Stimulated activated CD4-positive, alpha-beta T cell treated with anti-CD3 and anti-CD28 coated beads, Interleukin-1b, Interleukin-23, amount 100 ng/mL, for 1 hour (primary cell): ENCODE measurements at places on chromosomes 1 and 21.

- no peak for DNase-seq
Observed at GRCh38 chr1:117275055-117275454, 64.3 kb upstream of the VTCN1 start.

- DNase-seq, result no peak
Observed at GRCh38 chr1:168091063-168091462, 45.7 kb downstream of the GPR161 start.

DNA sequence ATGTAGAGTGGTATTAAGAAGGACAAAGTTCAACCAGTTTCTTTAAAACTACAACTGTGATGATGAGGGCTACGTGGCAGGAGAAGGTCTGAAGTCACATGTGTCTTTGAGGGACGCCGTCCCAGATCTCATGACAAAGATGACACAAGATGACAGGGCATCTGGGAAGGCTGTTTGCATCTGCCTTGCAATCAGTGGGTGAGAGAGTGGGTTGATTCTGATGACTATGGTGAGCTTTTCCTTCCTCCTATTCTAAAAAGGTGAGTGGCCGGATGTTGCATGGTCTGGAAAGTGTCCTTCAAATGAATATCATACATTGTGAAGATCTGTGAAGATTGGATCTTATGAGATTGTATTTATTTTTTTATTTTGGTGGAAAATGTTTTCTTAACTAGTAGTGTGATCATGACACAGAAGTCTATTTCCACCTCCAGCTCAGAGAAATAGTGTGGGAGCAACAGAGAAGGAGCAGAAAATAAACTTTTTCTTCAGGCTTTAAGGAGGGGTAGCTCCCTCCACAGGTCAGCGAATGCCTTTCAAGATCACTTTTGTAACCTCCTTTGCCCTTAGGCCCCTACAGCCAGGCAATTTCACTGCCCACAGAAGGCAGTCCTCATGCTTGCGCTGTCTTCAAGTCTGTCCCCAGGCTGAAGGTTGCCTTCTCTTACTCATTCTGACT is 76.0 kb upstream of the ATF3 start:
- no peak for DNase-seq

DNA sequence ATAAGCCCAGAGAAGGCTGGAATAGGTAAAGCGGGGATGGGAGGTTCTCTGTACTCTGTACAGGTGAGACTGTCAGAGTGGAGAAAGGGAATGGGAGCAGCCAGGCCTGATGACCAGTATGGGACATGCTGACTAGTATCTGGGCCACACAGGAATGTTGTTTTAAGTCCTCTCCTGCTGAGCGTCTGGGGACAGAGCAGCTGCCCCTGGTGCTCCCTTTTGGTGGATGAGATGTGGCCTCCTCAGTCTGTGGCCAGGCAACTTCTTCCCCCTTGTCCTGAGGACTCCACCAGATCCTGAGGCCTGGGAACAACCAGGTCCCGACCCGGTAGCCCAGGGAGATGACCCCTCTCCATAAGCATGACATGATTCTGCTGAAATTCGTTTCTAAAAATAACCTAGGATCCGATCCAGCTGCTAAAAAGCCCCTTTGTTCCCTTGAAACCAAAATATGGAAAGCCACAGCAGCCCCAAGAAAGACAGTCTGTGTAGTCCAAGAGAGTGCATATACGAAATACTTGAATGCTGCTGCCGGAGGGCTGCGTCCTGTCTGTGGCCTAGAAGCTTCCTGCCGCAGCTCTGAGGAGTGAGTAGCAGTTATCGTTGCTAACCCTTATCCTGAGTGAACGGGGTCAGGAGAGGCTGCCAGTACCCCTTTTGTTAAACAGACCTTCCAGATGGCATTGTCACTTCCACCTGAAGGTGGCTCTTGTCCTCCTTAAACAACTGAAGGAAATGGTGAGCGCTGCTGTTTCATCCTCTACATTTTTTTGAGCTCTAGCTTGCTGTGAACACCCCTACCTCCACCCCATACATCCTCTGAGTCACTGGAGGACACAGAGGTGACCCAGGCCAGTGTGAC is 47.1 kb downstream of the ATP2B4 start:
- peak; percentile 45 for DNase-seq

DNA sequence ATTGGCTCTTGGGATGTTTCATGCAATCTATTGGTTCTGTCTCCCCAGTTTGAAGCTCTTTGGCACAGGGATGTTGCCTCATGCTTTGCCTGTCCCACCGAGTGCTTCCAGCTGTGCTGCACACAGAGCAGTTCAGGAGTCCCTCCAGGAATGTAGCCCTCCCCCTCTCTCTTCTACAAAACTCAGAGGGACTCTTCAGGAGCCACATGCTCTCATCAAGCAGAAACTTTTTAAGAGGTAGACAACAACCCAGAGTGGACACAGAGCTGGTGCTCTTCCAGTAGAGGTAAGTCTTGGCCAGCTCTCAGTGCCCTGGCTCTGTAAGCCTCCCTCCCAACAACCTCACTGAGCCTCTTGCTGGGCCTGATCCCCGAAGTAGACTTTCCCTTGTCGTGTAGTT is 11.6 kb upstream of the ZNF697 start:
- DNase-seq, result no peak

DNA sequence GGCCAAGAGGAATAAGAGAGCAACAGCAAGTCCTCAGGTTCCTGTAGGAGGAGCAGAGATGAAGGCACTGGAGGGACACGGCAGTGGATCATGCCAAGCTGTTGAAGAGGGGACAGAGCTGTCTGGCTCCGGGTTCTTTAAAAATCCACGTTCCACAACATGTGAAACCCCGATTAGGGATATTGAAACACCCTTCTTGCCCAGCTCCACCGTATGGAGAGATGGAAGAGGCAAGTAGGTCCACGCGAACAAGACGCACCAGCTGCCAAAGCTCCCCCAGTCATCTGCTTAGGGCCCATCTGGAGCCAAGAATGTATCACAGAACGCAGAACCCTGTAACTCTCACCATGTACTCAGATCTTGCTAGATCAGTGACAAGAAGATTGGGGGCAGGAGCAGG is 3.9 kb downstream of the C1orf198 start:
- no peak for DNase-seq

DNA sequence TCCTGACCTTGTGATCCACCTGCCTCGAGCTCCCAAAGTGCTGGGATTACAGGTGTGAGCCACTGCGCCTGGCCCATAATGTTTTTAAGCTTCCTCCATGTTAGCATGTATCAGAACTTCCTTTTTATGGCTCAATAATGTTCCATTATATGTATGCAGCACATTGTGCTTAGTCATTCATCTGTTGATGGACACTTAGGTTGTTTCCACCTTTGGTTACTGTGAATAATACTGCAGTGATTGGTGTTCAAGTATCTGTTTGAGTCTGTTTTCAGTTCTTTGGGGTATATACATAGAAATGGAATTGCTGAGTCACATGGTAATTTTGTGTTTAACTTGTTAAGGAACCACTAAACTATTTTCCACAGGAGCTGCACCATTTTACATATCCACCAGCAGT is 17.7 kb downstream of the CMPK1 start:
- DNase-seq, result no peak

DNA sequence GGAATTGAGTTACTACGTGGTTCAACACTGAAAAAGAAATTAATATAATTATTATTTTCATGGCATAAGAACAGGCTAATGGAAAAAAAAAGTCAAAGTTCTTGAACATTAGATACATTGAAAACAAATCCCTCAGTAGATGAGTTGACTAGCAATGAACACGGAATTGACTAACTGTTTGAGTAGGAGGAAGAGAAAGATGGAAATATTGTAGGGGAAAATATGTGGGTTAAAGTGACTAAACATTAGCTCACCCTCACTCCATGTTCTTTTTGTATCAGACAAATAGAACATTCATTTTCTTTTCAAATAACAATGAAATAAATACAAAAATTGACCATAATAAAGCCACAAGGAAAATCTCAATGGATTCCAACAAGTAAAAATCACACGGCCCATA is 84.3 kb downstream of the KCNK2 start:
- no peak for DNase-seq

GRCh38 chr21:14981246-14981645 is 83.6 kb downstream of the NRIP1 start:
- no peak for DNase-seq

DNA sequence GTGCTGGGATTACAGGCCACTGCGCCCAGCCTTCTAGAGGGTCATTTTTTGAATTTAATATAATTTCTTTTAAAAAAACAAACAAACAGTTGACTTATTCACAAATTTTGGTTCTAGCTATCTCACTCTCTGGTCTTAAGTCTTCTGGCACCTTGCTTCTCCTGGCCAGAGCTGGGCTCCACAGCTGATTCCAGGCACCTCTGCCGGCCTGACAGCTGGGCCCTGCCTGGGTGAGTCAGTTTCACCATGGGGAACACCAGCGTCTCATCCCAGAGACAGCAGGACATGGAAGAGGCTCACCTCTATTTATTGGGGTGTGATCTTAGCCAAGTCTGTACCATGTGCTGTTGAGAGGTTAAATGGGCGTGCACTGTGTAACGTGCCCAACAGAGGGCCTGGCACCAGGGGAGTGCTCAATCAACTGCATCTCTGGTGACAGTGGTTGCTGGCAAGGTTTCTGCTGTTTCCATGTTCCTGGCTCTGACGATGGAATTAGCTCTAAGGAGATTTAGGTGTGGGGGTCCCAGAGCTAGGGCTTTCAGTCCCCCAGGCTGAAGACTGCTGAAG is 956 bp downstream of the CPLANE2 start:
- peak; percentile 17 for DNase-seq

- DNase-seq, result no peak
Observed at GRCh38 chr1:78360584-78360983, 130.2 kb upstream of the PTGFR start.

GRCh38 chr1:43847290-43847689 is 86.3 kb upstream of the ARTN start:
- no peak for DNase-seq

DNA sequence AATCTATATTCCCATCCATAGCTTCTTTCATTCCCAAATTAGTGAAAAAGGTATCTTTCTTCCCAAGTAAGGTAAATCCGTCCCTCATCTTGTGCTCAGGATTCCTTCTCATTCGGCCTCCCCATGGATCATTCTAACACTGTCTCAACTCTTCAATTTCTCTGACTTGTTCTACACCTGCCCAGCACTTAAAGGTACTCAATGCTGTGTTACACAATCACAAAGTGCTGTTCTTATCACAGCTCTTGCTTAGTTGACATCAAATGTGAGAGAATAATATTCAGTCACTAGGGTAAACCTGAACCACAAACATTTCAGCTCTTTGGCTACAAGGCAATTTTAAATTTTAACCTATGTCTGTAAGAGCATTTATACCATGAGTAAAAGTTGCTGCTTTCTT is 94.8 kb downstream of the DIRAS3 start:
- no peak for DNase-seq

DNA sequence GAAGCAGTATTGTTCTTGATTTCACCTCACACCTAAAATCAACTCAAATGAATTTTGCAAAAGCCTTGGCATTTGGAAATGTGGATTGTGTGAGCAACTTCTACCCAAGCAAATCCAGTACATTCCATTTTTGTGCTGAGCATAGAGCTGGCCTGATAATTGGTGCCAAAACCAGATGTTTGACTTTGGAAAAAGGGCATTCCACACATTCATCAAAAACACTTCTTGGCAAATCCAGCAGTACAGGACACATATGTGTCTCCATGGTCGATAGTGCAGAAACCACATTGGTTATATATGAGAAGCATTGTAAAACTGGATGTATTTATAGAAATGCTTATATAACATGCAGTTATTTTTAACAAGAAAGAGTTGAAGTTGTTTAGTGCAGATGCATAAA is 210.4 kb downstream of the KCNK2 start:
- no peak for DNase-seq

- no peak for DNase-seq
Observed at GRCh38 chr1:47594627-47595026, 156.8 kb downstream of the FOXD2 start.

DNA sequence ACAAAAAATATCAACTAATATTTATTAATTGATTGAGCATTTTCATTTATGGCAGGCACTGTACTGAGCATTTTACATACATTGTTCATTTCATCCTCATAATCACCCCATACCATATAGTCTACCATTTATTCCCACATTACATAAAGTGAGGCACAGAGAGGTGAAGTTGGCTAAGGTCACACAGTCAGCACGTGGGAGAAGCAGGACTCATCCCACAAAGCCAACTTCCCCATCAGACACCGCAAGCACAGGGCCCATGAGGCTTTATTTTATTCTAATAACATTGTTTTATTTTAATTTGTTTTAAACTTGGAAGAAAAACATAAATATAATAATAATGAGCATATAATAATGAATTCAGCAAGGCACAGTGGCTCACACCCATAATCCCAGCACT is 43.1 kb upstream of the CAPZB start:
- DNase-seq, result no peak

DNA sequence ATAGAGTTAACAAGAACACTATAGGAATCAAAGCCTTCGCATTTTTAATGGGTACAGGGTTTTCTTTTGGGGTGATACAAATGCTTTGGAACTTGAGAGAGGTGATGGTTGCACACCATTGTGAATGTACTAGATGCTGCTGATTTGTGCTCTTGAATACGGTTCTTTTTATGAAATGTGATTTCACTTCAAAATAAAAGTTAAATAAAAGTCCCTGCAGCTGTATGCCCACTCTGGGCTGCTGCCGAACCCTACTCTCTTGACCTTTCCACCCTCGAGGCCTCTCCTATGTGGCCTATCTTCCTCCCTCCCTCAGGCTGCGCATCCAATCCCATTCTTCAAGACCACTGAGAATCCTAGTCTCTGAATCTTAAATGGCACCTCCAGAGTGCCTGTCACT is 168.5 kb upstream of the AJAP1 start:
- DNase-seq, result no peak

GRCh38 chr1:151288502-151288901 is 6.4 kb downstream of the ZNF687 start:
- DNase-seq, result no peak

- no peak for DNase-seq
Observed at GRCh38 chr1:63772876-63773275, 941 bp upstream of the ROR1 start.

GRCh38 chr1:9008236-9008635 is 18.0 kb downstream of the SLC2A7 start:
- DNase-seq, result no peak

DNA sequence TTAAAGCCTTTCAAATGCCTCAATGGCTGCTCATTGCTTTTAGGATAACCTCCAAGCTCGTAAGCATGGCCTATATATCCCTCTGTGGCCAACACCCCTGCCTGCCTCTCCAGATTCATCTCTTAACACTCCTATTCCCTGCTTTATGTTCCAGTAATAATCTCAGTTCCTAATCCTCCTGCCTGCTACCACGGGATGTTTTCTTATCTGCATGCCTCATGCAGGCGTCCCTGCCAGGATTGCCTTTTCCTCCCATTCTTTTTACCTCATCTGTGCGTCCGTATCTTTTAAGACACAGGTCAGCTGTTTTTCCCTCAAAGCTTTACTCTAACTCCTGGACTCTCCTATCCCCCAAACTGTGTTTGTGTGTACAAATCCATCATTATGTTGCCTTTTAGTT is 36.1 kb downstream of the ZBTB40 start:
- DNase-seq, result no peak

DNA sequence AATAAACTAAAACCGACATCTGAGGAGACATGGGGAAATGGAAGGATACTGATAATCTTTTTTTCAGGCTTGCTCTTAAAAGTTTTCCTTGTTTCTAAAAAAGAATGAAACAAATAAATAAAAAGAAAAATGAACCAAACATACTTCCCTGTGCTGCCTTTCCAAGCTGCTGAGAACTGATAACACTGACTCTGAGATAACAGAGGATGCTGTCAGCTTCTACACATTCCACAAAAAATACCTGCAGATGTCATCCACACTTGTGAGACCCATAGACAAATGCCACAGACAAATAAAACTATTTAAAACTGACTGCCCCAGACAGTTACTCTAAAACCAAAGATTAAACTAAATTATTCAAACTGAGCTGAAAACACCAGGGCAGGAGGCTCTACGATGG is 12.0 kb upstream of the OR6K3 start:
- no peak for DNase-seq

GRCh38 chr1:182328591-182328990 is 63.0 kb downstream of the GLUL start:
- DNase-seq, result no peak
